ENCODE measurements at places on chromosomes 6 and 20.

GRCh38 chr20:37990571-37991151 is 42.6 kb downstream of the TTI1 start:
- peak; percentile 25 for DNase-seq

DNA sequence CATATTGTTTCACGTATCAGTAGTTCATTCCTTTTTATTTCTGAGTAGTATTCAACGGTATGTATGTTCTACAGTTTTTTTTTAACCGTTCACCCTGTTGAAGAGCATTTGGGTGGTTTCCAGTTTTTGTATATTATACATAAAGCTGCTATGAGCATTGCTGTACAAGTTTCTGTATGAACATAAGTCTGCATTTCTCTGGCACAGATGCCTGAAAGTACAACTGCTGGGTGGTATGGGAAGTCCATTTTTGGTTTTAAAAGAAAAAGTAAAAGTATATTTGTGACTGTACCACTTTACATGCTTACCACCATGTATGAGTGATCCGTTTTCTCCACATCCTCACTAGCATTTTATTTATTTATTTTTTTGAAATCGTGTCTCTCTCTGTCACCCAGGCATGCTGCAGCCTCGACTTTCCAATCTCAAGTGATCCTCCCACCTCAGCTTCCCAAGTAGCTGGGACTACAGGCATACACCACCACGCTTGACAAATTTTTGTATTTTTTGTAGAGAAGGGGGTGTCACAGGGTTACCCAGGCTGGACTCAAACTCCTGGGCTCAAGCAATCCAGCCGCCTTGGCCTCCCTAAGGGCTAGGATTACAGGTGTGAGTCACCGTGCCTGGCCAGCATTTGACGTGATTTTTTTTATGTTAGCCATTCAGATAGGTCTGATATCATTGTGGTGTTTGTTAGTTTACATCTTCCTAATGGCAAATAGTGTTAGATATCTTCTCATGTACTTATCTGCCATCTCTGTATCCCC is 11.0 kb upstream of the SIM1 start:
- DNase-seq: no peak

- DNase-seq: no peak
These were observed 37.3 kb downstream of the PDE7B start for GRCh38 chr6:135888818-135889217.

DNA sequence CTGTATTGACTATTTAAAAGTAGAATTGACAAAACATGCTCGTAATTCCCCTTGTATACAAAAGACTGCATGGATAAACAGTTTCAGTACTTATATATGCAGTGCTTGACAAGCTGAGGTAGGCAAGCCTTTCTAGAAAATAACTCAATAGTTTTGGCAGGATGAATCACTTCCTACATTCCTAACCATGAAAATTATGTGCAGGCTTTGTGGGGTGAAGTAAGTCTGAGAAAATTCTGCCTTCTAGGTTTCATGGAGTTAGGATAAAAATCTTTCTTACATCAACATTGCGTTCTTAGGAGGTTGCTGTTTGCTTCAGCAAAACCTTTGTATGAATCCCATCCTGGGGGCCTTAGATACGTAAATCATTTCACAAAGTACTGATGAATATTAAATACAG is 801.4 kb upstream of the EYS start:
- no peak for DNase-seq

DNA sequence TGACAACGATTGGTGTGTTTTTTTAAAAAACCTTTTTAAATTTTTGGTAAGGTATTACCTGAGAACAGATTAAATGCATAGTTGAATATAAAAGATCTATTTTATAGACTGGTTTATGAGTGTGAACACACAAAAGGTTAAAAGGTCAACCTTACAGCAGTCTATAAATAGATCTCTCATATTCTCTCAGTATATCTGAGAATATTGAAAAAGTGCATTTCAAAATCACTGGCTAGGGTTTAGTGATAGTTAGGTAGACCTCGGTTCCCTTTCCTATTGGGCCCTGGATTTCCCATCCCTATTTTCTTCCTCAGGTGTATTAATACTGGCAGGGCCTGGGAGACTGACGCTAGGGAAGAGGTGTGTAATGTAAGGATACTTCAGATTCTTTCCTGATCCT is 723 bp upstream of the ZNF451 start:
- no peak for DNase-seq

DNA sequence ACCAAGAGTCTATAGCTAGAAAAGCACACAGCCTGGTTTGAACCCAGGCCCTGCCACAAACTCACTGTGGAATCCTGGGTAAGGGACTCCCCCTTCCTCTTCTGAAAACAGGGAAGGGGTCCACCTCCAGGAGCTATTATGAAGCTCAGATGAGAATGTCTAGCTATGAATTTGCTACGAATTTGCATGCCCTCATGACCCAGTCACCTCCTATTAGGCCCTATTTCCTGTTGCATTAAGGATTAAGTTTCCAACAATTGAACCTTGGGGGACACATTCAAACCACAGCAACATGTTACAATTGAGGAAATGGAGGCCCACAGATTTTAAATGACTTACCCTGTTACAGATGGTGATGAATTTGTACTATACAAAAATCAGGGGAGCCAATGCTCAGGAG is 46.2 kb downstream of the PREX1 start:
- no peak for DNase-seq

- peak; percentile 43 for DNase-seq
These were observed 878 bp upstream of the PNRC1 start for GRCh38 chr6:89079511-89080234.

DNA sequence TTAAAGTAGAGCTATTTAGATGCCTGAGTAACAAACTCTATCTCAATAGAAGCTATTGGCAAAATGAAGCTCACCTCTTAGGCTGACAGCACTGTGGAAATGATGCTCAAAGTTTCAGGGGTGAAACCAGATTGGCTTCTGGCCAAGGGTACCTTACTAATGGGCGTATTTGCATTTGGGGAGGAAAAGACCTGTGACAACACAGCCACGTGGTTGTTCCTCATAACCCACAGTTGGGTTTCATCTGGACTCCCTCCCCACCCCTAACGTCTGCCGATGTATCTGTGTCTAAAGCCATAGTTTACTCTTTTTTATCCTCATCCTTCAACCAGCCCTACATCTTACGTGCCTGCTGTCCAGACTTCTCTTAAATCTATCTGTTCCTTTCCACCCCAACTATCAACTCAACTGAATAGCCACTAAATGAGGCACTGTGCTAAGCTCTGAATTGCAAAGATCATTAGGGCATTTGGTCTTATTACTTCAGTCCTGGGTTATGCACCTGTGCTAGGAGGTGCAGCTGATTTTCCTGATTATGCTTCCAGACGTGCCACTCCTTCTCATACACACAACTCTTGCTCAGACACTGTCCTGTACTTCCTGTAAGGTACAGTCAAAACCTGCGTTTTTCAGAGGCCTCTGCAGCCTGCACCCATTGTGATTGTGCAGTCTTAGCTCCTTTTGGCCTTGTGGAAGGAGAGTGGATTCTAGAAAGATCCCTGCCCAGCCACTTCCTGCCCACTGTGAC is 80.6 kb upstream of the ARMC2 start:
- DNase-seq: no peak

- DNase-seq: no peak
These were observed 17.6 kb downstream of the EEF1A1 start for GRCh38 chr6:73503027-73503772.

- no peak for DNase-seq
These were observed 21.5 kb downstream of the SYNJ2 start for GRCh38 chr6:158002951-158003853.

DNA sequence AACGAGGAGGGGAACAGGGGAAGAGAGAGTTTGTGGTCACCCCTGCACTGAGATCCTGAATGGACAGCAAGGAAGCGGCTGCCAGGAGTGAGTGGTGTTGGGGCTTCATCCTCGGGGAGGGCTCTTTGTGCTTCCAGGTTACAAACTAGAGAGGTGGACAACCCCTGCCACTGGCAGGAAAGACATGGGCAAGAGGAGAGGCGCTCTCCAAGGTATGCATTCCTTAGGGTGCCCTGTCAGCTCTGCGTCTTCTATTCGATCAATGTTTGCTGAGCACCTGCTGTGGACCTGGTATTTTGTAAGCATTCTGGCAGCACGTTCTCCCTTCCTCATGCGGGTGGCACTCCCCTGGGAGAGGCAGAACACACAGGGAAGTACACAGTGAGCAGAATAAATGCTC is 93.6 kb downstream of the CDH4 start:
- no peak for DNase-seq

DNA sequence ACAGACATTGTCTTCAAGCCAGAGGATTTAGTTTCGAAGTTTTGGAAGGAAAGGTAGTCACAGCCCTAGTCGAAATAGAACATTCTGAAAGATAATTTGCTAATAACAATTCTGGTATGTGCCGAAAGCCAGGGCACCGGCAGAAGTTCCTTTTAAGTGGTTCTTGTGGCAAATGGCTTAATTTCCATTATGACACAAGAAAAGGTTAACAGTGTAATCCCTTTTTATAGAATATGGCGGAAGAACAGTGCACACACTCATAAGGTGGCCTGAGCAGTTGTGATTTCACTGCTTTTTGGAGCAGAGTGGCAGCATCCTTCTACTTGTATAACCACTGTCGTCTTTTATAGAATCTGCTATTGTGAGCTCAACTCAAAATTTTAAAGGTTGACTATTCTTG is 152.4 kb downstream of the SASH1 start:
- DNase-seq: no peak

- no peak for DNase-seq
These were observed 45.1 kb downstream of the HNF4A start for GRCh38 chr20:44400671-44400969.

DNA sequence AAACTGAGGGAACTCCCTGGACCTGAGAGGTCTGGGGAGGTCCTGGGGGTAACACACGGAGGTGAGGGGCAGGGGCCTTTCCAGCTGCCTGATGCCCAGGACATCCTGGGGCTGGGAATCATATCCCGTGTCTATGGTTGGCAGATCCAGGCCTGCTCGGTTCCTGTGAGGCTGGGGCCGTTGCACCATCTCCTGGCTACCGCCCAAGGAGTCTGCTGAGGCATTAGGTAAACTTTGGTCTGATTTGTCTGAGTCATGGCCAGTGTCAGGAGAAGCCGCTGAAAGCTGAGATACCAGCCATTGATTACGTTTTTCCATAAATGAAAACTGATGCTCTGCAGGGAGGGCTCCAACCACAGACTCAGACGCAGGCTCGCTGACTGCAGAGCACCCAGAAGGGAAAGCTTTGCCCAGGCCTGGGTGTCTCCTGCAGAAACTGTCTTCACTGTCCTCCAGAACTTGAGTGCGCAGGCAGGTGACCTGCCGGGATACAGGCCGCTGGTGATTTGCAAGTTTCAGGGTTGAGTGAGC is 14.2 kb downstream of the TRAF3IP2 start:
- DNase-seq: no peak

GRCh38 chr6:28659250-28659566 is 133.5 kb downstream of the GPX5 start:
- no peak for DNase-seq

DNA sequence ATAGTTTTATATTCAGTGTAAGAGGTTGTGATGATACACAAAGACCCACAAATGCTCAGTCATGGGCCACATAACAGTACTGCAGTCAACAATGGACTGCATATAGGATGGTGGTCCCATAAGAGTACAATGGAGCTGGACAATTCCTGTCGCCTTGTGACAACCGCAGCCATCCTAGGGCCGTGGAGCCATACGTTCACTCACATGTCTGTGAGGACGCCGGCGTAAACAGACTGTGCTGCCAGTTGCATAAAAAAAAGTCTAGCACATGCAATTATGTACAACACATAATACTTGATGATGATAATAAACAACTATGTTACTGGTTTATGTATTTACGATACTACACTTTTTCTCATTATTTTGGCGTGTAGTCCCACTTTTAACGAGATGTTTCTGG is 30.9 kb downstream of the BFSP1 start:
- no peak for DNase-seq

DNA sequence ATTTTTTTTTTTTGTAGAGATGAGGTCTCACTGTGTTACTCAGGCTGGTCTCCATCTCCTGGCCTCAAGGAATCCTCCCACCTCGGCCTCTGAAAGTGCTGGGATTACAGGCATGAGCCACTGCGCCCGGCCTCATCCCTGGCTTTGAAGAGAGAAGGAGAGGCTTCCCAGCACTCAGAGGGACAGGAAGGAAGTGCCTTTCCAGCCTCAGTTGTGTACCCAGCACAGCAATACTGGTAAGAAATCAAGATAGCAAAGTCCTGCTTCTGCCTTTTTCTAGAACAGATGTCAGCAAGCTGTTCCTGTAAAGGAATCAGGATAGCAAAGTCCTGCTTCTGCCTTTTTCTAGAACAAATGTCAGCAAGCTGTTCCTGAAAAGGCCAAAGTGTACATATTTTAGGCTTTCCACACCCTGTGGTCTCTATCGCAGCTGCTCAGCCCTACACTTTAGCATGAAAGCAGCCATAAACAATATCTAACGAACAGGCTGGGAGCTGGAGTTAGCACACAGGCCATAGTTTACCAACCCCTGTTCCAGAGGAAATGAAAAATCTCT is 6.3 kb upstream of the PLTP start:
- no peak for DNase-seq

DNA sequence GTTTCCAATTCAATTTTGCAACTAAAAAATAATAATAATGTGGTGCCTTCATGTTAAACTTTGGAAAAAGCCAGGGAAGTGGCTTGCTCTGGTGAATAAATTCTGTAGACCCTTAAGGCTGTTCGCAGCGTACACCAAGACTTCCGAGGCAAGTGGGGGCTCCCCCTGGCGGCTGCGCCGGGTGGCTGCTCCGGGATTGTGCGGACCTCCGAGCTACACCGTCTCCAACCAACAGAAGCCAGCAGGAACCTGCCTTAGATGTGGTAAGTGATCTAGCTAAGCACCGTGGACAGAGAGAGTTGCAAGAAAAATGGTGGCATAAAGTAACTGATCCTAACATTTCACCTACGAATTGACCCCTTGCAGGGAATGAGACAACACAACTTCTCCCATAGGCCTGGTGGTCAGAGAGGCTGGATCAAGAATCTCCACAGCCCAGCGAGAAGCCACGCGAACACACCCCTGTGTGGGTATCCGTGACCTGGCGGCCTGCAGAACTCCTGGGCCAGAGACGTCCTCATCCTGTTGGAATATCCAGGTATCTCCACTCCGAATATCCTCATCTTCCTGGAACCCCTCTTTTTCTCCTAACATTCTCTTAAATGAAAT is 69.6 kb downstream of the TBXT start:
- DNase-seq: no peak

GRCh38 chr6:148611213-148611612 is 135.6 kb upstream of the UST start:
- no peak for DNase-seq

- DNase-seq: no peak
These were observed 18.3 kb downstream of the CDC40 start for GRCh38 chr6:110198561-110198960.
